ENCODE measurements at places on chromosomes 2 and 18.

GRCh38 chr2:28155086-28155485, 237.6 kb upstream of the FOSL2 start:
- H3K36me3 ChIP-seq: no peaks in the 10 kb centered on the region
- H3K27me3 ChIP-seq: no peaks in the 10 kb centered on the region
- no peak for DNase-seq
- H3K4me1 ChIP-seq: peaks cover 3% of the 10 kb centered on the region
- H3K4me3 ChIP-seq: no peak overlapping the region
- H3K27ac ChIP-seq: no peak overlapping the region

DNA sequence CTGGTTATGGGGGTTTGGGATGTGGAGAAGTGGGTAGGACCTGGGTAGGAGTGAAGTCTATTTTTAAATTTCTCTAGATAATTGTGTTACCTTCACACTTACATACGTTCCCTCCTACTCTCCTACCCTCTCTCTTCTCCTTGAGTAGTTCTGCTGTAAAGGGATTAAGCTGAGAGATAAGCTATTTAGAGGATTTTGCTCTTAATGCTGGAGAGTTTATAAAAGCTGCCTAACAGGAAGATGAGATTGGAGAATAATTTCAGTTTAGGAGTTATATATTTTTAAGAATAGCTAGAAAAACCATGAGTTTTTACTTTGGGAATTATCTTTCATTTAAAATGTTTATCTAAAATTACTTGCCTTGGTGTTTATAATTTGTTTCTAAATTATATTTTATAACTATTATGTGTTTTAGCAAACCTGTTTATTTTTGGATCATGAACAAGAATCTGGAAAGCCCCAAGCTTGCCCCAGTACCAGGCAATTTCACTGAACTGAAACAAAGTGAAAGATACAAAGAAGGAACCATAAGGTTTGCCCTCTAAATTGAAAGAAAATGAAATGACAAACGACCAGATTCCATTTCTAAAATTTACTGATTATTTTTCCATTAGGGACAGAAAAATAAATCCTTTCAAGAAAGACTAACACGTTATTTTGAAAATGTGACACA, 101.5 kb downstream of the ZNF532 start:
- DNase-seq: no peak
- no peaks in the 10 kb centered on the region for H3K27me3 ChIP-seq
- H3K4me1 ChIP-seq: peaks cover 12% of the 10 kb centered on the region
- H3K36me3 ChIP-seq: no peaks in the 10 kb centered on the region
- H3K4me3 ChIP-seq: no peak overlapping the region
- peak overlapping the region; percentile 29 for H3K27ac ChIP-seq

DNA sequence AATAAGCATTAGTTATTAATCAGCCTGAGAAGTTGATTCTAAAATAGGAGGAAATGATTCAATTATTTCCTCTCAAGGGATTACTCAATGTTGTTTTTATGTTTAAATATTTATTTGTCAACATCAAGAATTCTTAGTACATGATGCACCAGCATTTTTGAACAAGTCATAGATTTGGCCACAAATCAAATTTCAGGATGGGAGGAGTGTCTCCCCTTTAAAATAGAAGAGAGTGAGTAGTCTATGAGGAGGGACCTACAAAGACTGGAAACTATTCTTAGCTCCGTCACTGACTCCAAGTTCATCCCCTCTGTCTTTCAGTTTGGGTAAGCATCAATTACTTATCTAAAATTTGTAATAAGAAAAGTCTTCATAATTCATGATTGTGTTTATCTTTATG, 18.6 kb upstream of the IL18R1 start:
- H3K4me3 ChIP-seq: no peak overlapping the region
- no peak for DNase-seq
- no peaks in the 10 kb centered on the region for H3K4me1 ChIP-seq

DNA sequence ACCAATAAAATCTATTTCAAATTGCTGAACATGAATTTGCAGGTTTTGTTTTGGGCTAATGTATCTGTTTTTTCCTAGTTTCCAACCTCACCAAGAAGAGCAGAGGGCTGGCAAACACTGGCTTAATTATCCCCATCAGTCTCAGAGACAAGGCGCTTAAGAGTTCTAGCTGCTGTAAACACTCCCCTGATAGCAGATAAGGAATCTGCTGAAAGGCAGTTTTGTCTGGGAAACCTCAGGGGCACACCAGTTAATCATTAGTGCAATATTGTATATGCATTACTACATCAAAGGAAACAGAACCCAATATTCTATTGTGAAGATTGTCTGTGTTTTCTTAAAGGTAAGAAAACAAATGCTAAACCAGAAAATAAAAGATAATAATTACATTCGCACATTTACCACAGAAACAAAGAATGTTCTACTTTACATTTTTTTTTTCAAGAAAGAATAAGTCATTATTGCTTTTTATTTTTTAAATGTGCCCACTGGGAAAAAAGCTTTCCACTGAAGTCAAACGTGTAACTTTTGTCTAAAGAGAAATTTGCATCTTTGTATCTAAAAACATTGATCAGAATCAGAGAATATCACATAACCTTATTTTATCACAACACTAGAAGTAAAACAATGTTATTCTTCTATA, 179.1 kb downstream of the ERBB4 start:
- no peaks in the 10 kb centered on the region for H3K4me1 ChIP-seq
- no peaks in the 10 kb centered on the region for H3K27me3 ChIP-seq
- H3K27ac ChIP-seq: no peak overlapping the region
- H3K36me3 ChIP-seq: no peaks in the 10 kb centered on the region
- H3K4me3 ChIP-seq: no peak overlapping the region

- no peak overlapping the region for H3K4me3 ChIP-seq
- H3K27me3 ChIP-seq: no peaks in the 10 kb centered on the region
- no peak overlapping the region for H3K27ac ChIP-seq
Measured at GRCh38 chr2:236085647-236086046, 82.5 kb downstream of the GBX2 start.

GRCh38 chr2:101199251-101199791, 48.1 kb upstream of the TBC1D8 start:
- H3K27me3 ChIP-seq: no peaks in the 10 kb centered on the region
- H3K36me3 ChIP-seq: no peaks in the 10 kb centered on the region
- DNase-seq: no peak
- no peaks in the 10 kb centered on the region for H3K4me1 ChIP-seq

- no peaks in the 10 kb centered on the region for H3K4me1 ChIP-seq
- no peaks in the 10 kb centered on the region for H3K27me3 ChIP-seq
- DNase-seq: no peak
- H3K4me3 ChIP-seq: no peak overlapping the region
- H3K36me3 ChIP-seq: no peaks in the 10 kb centered on the region
Measured at GRCh38 chr18:49162226-49162864, 211.6 kb upstream of the SMAD7 start.

DNA sequence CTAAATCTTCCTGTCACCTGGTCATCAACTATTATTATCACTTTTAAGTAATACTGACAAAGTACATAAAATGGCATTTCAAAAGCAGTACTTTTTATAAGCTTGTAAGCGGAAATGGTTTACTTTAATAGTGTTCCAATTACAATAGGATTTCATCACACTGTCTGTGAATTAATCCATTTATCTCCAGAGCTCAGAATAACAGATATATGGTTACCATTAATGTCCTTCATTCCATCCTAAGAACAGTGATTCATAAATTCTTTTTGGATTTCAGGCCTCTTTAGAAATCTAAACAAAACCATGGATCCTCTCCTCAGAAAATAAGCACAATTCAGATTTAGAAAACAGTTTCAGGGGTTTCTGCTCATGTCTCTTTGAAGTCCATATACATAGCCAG, 68.4 kb downstream of the PID1 start:
- H3K4me1 ChIP-seq: no peaks in the 10 kb centered on the region
- H3K4me3 ChIP-seq: no peak overlapping the region
- no peak for DNase-seq
- no peaks in the 10 kb centered on the region for H3K27me3 ChIP-seq
- no peak overlapping the region for H3K27ac ChIP-seq

DNA sequence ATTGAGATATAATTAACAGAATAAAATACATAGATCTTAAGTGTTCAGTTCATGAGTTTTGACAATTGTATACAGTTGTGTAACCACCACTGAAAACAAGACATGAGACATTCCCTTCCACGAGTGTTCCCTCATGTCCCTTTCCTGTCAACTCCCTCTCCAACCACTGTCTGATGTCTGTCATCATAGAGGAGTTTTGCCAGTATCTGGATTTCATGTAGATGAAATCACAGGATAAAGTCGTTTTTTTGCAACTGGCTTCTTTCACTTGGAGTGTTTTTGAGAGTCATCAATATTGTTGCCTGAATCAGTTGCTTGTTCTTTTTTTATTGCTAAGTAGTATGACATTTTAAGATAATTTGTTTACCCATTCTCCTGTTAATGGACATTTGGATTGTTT, 52.7 kb downstream of the RBMS1 start:
- H3K36me3 ChIP-seq: no peaks in the 10 kb centered on the region
- H3K4me1 ChIP-seq: no peaks in the 10 kb centered on the region
- no peak overlapping the region for H3K4me3 ChIP-seq
- no peak for DNase-seq
- H3K27ac ChIP-seq: no peak overlapping the region
- H3K27me3 ChIP-seq: no peaks in the 10 kb centered on the region

DNA sequence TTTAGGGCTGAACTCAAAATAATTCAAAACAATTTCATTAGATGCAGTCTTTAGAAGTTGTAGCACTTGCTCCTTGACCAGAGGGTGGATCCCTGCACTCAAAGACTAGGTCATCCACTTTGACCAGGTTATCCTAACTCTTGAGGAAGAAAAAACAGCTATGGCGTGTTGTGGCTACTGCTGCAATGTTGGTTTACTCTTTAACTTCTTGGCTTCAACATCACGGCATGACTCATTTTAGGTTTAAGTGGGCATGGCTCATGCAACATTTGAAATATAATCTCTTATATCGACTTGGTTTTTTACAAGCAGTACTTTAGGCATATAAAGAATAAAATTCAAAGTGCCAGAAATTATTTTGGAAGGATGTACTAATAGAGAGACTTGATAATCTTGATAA, 35.4 kb downstream of the ANKRD29 start:
- H3K27me3 ChIP-seq: no peaks in the 10 kb centered on the region
- no peaks in the 10 kb centered on the region for H3K36me3 ChIP-seq
- H3K4me1 ChIP-seq: peaks cover 2% of the 10 kb centered on the region
- H3K27ac ChIP-seq: no peak overlapping the region
- DNase-seq: no peak

DNA sequence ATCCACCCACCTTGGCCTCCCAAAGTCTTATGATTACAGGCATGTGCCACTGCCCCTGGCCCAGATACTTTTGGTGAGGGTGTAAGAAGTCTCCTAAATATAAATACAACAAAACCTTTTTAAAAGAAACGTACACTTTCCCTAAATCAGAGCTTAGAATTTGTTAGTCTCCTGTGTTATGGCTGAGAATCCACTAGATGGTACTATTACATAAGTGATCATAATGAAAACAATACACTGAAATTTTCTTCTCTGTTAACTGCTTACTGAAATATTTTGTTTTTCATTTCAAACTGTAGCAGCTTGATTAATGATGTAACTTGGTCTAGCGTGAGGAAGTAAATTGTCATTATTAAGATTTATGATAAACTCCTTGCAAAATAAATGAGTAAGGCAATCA, 74.8 kb upstream of the FAM98A start:
- H3K4me3 ChIP-seq: no peak overlapping the region
- H3K27ac ChIP-seq: no peak overlapping the region
- H3K27me3 ChIP-seq: no peaks in the 10 kb centered on the region
- no peaks in the 10 kb centered on the region for H3K36me3 ChIP-seq
- no peaks in the 10 kb centered on the region for H3K4me1 ChIP-seq

DNA sequence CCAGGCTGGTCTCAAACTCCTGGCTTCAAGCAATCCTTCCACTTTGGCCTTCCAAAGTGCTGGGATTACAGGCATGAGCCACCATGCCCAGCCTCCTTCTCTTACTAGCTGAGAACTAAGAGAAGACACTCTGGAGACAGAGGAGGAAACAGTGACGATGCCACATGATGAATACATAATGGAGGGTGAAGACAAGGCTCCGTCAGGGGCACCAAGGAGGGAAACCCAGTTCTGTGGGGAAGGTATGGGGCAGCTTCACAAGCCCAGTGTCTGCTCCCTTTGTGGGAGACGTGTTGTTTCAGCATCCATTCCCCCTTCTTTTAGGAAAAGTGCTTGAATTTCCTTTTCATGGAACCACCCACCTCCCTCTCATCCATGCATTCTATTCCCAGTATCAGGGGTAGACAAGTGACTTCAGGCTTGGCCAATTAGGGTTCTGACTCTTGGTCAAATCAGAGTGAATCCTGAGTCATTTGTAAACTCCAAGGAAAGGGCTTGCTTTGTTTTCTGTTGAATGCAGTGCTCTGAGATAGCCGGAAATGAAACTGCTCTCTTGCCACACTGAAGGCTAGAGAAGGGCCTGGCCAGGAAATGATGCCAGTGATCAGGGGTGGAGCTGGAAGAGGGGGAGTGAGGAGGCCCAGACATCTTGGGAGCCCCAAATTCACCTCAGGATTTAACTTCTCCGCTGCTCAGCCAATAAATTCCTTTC, 23.7 kb downstream of the TMEM127 start:
- no peak for DNase-seq
- H3K27me3 ChIP-seq: no peaks in the 10 kb centered on the region
- no peaks in the 10 kb centered on the region for H3K36me3 ChIP-seq
- H3K4me3 ChIP-seq: no peak overlapping the region
- H3K27ac ChIP-seq: no peak overlapping the region
